Transverse colon (tissue), 4 donors: ENCODE measurements at places on chromosomes 6 and 20. TPM values are rescaled to one million over a fixed set of nuclear protein-coding genes. Genes with fewer than 3 reads are reported as not detected.
A peak's percentile ranks its signal among the peaks of the same experiment; 100 is the strongest.

DNA sequence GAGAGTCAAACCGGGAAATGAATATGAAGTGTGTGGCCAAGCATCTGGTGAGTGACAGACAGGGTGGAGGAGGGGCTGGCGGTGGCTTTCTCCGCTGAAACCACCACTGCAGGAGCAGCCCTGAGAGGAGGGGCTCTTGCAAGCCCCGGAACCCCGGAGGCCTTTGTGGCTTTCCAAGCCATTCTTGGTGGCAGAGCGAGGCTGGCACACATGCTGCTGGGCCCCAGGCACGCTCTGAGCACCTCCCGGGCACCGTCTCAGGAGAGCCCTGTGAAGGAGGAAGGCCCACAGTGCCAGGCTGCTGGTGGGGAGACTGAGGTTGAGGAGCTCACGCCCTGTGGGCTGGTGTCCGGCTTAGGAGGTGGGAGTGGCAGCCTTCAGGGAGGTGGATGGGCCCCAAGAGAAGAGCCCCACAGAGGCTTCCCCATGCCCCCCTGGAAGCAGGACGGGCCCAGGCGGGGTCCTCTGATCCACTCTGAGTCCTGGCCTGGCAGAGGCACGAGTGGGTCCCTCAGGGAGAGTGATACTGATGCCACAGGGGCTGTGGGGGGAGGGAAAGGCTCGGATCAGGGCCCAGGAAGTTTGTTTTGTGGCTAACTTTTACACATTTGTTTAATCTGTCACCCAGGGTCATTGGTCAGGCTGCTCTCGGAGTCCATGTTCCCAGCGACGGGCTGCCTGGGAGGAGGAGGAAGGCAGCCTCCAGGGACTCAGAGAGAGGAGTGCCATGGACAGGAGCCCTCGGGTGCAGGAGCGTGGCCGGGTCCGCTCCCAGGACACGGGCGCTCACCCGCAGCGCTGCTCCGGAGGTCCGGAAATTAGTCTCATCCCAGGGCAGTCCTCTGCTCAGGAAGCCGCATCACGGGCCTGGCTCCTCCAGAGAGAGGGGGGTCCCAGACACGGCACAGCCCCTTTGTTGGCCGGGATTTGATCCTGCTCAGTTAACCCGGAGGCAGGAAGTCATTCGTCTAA lies 170.7 kb downstream of the ERMARD start:
- DNase-seq, result no peak
- no peak overlapping the region for H3K4me3 ChIP-seq
- no peak overlapping the region for H3K27ac ChIP-seq
- no peaks in the 10 kb centered on the region for H3K27me3 ChIP-seq

GRCh38 chr20:19115581-19115980 lies 96.9 kb upstream of the SLC24A3 start:
- no peak for DNase-seq
- H3K4me3 ChIP-seq, result no peak overlapping the region
- no peaks in the 10 kb centered on the region for H3K27me3 ChIP-seq
- H3K27ac ChIP-seq, result no peak overlapping the region
- H3K36me3 ChIP-seq, result no peaks in the 10 kb centered on the region

GRCh38 chr6:77466055-77466450 lies 2.8 kb upstream of the HTR1B start:
- H3K4me3 ChIP-seq, result peak overlapping the region; percentile 49
- no peaks in the 10 kb centered on the region for H3K36me3 ChIP-seq
- H3K27me3 ChIP-seq, result peaks cover 63% of the 10 kb centered on the region
- DNase-seq, result peak; percentile 30

DNA sequence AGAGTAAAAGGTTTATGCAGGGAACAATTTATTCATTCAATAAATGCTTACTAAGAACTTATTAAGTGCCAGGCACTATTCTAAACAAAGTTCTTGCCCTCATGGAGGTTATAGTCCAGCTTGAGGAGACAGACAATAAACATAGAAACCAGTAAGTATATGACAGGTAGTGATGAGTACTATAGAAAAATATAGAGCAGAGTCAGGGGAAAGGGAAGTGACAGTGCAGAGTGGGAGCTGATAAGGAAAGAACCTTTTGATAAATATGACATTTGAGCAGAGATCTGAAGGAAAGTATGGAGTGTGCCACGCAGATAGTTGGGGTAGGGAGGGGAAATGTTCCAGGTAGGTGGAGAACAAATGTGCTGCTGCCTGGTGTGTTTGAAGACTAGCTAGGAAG lies 12.1 kb downstream of the ACSS2 start:
- H3K4me3 ChIP-seq, result no peak overlapping the region
- no peak overlapping the region for H3K27ac ChIP-seq
- no peak for DNase-seq
- peaks cover 13% of the 10 kb centered on the region for H3K36me3 ChIP-seq
- no peaks in the 10 kb centered on the region for H3K27me3 ChIP-seq
- H3K4me1 ChIP-seq, result peaks cover 27% of the 10 kb centered on the region

DNA sequence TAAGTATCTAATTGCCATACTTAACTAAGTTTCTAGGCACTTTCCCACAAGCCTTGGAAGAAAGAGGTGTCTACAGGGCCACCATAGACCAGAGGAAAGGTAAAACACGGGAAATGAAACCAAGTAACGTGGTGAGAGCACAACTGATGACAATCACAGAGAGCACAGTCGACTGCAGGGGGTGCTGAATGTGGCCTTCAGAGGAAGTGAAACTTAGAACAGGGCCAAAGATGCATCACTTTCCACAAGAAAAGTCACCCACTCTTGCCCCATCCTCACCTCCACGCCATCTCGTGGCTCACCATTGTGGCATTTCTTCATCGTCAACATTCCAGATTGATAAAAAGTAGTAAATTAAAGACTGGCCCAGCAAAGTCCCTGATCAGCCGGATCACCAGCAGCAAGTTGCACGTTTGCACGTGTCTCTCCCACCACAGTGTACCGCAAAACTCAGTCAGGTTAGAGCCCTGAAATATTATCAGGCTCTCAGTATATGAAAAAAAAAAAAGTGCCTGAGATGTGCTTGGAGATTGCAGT lies 31.4 kb downstream of the HIVEP2 start:
- peak; percentile 57 for DNase-seq
- peak overlapping the region; percentile 26 for H3K27ac ChIP-seq
- no peaks in the 10 kb centered on the region for H3K4me1 ChIP-seq
- no peaks in the 10 kb centered on the region for H3K27me3 ChIP-seq

DNA sequence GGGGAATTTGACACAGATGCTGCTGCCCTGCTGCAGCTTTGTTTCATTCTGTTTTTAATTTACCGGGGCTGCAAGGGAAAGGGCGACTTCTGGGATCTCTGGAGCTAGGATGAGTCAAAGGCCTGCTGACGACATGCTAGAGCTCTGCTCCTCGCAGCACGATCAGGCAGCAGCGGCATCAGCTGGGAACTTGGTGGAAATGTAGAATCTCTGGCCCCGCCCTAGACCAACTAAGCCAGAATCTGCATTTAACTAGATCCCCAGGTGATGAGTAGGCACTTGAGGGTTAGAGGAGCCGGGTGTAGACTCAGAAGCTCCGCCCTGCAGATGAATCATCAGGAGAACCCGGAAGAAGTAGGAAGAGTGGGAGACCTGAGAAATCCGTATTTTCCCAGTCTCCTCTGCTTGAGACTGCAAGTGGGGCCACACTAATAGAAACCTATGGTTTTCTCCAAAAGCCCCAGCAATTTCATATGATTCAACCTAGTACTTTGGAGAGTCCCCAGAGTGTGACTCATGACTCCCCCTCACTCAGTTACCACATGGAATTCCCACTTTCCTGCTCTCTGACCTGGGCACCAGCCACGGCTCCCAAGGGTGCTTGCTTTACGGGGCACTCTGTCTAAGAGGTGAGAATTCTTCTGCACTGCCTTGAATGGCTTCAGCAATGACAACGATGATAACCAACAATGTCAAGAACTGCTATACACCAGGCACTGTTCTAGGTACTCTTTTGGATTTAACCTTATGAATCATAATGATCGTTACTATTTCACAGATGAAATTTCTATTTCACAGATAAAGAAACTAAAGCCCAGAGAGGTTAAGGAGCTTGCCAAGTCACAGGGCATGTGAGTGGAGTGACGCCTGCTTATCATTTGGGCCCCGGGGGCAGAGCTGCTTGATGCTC lies 18.1 kb downstream of the TUBB2B start:
- H3K4me1 ChIP-seq, result no peaks in the 10 kb centered on the region
- H3K4me3 ChIP-seq, result no peak overlapping the region
- H3K36me3 ChIP-seq, result no peaks in the 10 kb centered on the region
- H3K27me3 ChIP-seq, result no peaks in the 10 kb centered on the region
- no peak for DNase-seq
- peak overlapping the region; percentile 13 for H3K27ac ChIP-seq

DNA sequence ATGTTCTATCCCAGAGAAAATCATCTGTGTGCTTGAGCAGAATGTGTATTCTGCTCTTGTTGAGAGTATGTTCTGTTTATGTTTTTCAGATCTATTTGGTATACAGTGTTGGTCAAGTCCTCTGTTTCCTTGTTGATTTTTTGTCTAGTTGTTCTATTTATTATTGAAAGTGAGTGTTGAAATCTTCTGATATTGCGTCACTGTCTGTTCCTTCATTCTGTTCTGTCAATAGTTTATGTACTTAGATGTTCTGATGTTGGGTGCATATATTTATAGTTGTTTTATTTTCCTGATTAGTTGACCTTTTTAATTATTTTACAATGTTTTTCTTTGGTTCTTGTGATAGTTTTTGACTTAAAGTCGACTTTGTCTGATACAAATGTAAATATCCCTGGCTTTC lies 458.7 kb upstream of the HSF2 start:
- H3K4me1 ChIP-seq, result no peaks in the 10 kb centered on the region
- H3K27ac ChIP-seq, result no peak overlapping the region
- no peaks in the 10 kb centered on the region for H3K27me3 ChIP-seq

Gene OR2W1
- total RNA-seq, result not detected

DNA sequence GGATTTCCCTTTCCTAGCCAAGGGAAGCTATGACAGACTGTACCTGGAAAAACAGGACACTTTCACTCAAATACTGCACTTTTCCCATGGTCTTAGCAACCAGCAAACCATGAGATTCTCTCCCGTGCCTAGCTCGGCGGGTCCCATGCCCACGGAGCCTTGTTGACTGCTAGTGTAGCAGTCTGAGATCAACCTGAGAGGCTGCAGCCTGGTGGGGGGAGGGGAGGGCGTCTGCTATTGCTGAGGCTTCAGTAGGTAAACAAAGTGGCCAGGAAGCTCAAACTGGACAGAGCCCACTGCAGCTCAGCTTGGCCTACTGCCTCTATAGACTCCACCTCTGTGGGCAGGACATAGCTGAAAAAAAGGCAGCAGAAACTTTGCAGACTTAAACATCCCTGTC lies 61.8 kb downstream of the EPM2A start:
- no peak for DNase-seq
- peaks cover 4% of the 10 kb centered on the region for H3K4me1 ChIP-seq
- no peak overlapping the region for H3K27ac ChIP-seq

Gene ZNF334
- total RNA-seq, result 6.4 TPM

DNA sequence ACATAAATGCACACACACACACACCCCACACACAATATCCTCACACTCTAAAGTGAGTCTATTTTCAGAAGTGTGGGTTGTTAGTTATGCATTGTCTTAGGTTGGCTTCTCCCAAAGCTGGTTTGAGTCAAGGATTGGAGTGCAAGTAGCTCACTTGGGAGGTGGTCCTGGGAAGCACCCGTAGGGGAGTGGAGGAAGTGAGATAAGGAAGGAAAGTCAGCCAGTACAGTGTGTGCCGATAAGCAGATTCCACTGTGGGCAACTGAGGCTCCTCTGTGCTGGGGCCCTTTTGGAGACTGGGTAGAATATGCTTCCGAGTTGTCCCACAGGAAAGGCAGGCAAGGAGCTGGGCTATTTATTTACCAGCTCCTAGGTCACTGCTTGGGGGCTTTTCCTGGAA lies 67.2 kb downstream of the PLCB4 start:
- H3K27ac ChIP-seq, result no peak overlapping the region
- H3K4me3 ChIP-seq, result no peak overlapping the region
- H3K27me3 ChIP-seq, result no peaks in the 10 kb centered on the region
- no peaks in the 10 kb centered on the region for H3K36me3 ChIP-seq
- no peak for DNase-seq

DNA sequence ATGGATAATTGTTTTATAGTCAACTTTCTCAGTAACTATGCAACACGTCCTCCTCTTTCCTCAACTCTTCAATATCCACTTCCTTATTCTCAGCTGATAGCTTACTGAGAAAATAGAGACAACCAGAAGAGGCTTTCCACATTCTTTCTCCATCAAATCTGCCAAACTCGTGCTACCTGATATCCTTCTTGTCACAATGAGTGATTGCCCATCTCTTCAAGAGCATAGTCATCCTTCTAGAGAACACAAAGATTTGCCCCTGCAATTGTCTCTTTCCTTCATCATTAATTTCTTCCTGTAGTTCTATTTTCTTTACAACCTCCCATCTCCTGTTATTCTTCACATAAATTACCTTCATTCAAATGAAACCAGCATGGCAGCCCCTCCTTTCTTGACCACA lies 75.9 kb upstream of the RGS17 start:
- no peak overlapping the region for H3K4me3 ChIP-seq
- no peaks in the 10 kb centered on the region for H3K4me1 ChIP-seq
- no peaks in the 10 kb centered on the region for H3K27me3 ChIP-seq
- DNase-seq, result no peak
- no peaks in the 10 kb centered on the region for H3K36me3 ChIP-seq
- H3K27ac ChIP-seq, result no peak overlapping the region

GRCh38 chr6:154243793-154244750 lies 112.5 kb downstream of the IPCEF1 start:
- DNase-seq, result no peak
- H3K27ac ChIP-seq, result no peak overlapping the region
- no peak overlapping the region for H3K4me3 ChIP-seq
- no peaks in the 10 kb centered on the region for H3K36me3 ChIP-seq
- no peaks in the 10 kb centered on the region for H3K27me3 ChIP-seq
